ENCODE measurements at places on chromosomes 12 and 14. TPM values are rescaled to one million over a fixed set of nuclear protein-coding genes. Genes with fewer than 3 reads are reported as not detected.

DNA sequence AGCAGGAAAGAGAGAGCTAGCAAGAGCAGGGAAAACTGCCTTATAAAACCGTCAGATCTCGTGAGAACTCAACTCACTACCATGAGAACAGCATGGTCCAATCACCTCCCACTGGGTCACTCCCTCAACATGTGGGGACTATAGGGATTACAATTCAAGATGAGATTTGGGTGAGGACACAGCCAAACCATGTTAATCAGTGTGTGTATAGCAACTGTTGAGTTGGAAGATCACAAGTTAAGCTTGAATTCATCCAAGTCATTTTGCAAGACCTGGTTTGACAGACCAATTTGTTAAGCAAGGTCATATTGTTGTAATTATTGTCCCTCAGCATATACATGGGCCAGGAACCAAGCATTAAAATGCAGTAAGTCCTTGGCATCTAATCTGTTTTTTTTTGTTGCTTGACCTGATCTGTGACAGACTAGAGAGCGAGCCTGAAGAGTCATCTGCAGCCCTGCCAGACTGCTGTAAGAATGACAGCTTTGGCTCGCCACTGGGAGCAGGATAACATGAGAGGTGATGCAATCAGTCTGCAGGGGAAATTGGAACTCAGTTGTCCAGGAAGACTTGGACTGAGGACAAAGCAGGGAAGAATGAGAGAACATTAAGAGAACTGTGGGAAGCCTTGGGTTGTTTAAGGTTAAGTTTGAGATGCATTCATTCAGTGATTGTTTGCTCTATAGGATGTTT is 297.6 kb upstream of the SEL1L start:
- DNase-seq, result no peak

- no peak for DNase-seq
Observed at GRCh38 chr14:29216268-29217232, 450.0 kb downstream of the FOXG1 start.

- DNase-seq, result no peak
Observed at GRCh38 chr14:50823762-50824636, 7.0 kb downstream of the NIN start.

DNA sequence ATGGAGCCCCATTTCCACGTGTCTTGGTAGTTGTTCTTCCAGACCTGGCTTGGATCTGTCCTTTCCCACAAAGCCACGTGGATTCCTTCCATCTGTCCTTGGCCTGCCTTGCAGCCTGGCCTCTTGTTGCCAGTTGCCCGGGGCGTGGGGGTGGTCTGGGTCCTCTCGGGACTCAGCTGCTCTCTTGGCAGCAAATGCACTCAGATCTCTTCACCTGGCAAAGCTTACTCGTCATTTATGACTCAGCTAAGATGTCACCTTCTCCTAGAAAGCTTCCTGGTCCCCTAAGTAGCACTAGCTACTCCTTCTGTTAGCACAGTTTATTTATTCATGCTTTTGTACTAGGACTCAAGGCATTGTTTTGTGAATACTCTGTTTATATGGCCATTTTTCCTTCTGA is 13.6 kb downstream of the PLEKHG3 start:
- DNase-seq, result no peak

GRCh38 chr12:77352946-77353345 is 287.6 kb upstream of the E2F7 start:
- no peak for DNase-seq

DNA sequence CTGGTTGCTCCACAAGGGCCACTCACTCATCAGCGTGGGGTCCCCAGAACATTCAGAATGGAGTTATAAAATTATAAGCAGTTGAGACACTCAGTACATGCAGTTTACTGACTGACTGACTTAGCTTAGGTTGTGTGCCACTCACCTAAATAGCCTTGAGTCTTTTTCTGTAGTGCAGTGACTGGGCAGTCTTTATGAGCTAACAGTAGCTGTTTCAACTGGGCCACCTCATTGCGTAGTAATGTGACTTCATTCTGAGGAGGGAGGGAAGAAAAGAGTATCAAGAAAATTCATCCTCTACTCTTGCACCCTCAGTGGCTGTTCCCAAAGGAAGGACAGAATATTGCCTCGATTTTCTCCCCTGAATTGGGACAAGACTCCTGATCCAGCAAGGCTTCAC is 15.8 kb upstream of the NPFF start:
- no peak for DNase-seq

DNA sequence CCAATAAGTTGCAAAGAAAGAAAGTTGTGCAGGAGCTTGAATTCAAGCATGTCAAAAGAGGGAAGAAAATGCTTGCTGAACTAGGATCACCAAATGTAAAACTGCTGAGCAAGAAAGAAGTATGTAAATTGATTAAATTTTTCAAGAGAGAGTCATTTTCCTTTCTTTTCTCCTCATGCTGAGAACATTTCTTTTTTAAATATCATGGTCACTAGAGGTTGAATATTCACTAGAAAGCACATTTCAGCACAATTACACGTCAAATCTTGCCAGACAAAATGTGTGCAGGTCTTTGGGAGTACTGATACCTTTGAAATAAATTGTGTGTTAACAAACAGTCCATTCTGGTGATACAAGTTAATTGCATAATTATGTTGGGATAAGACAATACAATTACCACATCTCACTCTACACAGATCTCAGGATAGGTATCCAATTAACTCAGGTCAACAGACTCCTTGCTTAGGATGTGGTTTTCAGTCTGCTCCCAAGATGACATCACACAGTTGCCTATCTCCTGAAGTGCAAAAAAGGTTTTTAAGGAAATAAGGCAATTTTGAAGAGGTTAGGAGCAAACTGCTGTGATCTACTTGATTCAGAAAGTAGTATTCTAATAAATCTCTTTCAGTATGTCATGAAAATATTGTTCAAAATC is 862.2 kb downstream of the RPS29 start:
- no peak for DNase-seq

GRCh38 chr14:68577802-68578541 is 214.9 kb downstream of the ZFP36L1 start:
- DNase-seq, result peak; percentile 98

Gene AMDHD1
- total RNA-seq, result 0.67 TPM

Gene DDX55
- 16.2 TPM for total RNA-seq

Gene ASIC1
- total RNA-seq, result 0.75 TPM

Gene LAG3
- total RNA-seq, result not detected

Gene MGP
- total RNA-seq, result 4.0 TPM
